ENCODE measurements at places on chromosomes 5 and 9.

GRCh38 chr5:1421521-1422341, 23.5 kb downstream of the SLC6A3 start:
- DNase-seq = no peak

- no peak for DNase-seq
Observed at GRCh38 chr9:107485458-107486043, 4.0 kb downstream of the KLF4 start.

GRCh38 chr9:76591256-76591950, 132.4 kb downstream of the GCNT1 start:
- DNase-seq = no peak

DNA sequence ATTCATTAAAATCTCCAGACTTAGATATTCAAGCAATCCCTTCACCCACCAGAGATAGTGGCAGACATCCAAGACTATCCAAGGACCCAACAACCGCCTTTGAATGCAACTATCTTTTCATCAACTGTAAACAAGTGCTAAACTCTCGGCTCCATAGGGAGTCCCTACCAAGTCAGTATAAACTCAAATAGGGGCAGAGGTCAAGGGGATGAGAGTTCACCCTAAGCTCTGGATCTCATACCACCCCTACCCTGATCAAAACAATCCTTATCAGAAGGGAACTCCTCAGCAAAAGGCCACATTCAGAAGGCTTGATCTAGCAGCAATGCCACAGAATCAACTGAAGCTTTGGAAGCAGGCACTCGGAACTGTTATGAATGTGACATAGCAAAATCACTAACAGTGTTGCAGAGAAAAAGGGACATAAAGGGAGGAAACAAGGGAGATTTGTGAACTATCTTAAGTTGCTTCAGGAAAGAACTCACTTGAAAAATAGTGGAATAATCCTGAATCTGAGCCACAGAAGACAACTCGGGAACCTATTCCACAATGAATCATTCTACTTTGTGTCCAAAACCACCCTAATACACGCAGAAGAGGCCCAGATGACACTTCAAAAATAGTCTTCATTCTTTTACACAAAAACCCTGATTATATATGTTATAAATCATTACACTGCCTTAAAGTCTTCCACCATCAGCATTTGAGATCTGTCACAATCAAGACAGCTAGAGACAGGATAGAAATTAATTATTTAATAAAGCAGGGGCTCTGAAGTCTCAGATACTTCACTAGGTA, 49.8 kb downstream of the NR6A1 start:
- no peak for DNase-seq

GRCh38 chr5:116876240-116876840, 301.7 kb upstream of the SEMA6A start:
- no peak for DNase-seq

DNA sequence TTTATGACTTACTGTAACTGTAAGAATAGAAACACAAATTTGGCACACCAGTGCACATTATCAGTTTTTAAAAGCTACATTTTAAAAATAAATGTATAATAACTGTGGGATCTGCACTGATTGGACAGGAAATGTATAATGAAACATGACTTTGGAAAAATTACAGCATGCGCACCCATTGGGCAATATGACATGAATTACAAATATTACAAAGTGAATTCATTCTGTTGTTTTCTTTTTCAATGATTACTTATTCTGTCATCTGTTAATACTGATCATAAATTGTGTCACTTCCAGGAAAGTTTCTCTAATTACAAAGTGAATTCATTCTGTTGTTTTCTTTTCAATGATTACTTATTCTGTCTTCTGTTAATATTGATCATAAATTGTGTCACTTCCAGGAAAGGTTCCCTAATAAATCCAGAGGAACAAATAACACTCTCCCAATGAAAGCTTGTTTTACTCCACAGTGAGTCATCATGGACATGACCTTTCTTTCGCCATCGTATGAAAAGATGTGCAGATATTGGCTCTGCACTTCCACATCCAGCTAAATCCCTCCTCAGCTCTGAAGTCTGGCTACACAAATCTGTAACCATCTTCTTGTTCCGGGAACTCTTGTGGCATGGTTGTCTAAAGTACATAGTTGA, 297.0 kb upstream of the HAPLN1 start:
- no peak for DNase-seq

- DNase-seq = no peak
Observed at GRCh38 chr5:95850391-95850894, 27.9 kb upstream of the GLRX start.

DNA sequence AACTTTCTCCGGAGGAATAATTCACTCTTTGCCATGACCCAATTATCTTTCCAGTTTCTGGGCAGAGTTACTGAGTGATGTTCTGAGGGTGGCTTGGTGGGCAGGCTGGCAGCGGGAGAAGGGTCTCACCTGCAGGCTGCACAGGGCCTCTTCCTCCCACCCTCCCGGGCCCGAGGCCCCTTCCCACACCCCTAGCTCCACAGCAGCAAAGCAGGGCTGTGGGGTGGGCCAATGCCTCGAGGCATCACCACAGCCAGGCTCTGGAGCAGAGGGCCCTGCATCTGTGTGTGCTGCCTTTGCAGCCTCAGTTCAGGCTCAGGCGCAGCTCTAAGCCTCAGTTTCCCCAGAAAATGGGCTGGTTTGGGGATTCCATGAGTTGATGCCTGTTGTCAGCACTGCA, 120.2 kb upstream of the FOXD4L5 start:
- DNase-seq = no peak

DNA sequence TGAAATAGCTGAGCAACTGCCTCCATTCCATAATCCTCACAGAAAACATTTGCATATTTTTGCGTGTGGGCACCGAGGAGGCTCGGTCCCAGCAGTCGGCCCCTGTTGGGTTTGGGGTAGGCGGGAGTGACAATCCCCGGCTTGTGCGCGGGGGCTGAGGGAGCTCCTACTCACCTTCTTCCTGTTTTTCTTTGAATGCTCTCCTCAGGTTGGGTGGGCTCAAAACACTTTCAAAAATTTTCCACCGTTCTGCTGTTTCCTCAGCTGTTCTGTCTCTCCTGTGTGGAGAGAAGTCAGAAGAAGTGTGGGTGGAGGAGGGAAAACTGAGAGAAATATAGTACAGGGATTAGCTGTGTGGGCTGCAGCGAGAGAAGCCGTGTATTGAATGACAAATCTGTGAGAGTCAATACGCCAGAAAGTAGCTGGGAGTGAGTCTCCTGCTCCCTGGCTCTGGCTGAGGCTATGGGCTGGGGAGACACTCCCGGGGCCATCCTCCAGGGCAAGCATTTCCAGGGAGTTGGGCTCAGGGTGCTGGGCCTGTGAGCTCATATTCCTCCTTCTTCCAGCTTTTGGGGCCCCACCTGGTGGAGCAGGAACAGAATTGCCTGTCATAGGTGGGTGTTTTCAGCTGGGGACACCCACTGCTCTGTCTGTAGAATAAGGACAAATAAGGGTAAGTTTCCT, 84.7 kb downstream of the CMYA5 start:
- DNase-seq = no peak

GRCh38 chr9:134289241-134289875, 36.9 kb upstream of the RXRA start:
- no peak for DNase-seq

DNA sequence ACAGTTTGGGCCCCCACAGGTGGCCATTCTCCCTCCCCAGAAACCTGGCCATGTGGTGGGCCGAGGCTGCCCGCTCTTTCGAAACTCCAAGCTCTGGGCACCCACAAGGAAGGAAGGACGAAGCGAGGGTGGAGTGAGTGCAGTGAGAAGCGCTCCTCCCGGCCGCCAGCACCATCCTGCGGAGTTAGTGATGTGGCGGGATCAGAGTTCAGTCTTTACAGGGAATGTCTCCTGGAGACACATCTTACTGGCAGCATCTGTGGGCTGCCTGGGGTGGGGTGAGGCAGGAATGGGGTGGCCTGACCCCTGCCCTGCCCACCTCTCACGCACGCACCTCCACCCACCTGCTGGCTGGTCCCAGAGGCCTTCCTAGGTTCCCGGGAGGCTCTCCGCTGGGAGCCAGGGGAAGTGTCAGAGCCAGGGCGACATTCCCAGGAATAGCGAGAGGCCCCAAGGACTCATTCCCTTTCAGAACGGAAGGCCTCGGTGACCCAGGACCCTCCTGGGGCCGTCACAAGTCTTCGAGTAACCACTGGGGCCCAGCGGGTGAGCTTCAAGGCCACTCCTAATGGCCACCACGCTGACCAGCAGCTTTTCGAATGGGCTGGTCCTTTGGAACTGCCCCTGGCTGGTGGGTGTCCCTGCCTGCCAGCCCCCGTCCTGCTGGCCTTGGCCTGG, 5.5 kb upstream of the RNU6ATAC start:
- DNase-seq = no peak

Measured in activated CD4-positive, alpha-beta T cell treated with anti-CD3 and anti-CD28 coated beads for 24 hours (primary cell).